ENCODE measurements at places on chromosomes 2 and 18. TPM values are rescaled to one million over a fixed set of nuclear protein-coding genes. Genes with fewer than 3 reads are reported as not detected.
A peak's percentile ranks its signal among the peaks of the same experiment; 100 is the strongest.

AGBL5 gene
- total RNA-seq: 4.7 TPM

TWSG1 gene
- 21.5 TPM for total RNA-seq

REEP1 gene
- total RNA-seq: 2.1 TPM

VSNL1 gene
- 55.5 TPM for total RNA-seq

BCL2 gene
- total RNA-seq: 3.7 TPM

CASP10 gene
- total RNA-seq: 22.0 TPM

ANKRD30BL gene
- total RNA-seq: not detected

LIPG gene
- total RNA-seq: 0.12 TPM

SULT1C3 gene
- total RNA-seq: not detected

DLX1 gene
- not detected for total RNA-seq

UGT1A3 gene
- total RNA-seq: 7.6 TPM

CACNB4 gene
- 7.2 TPM for total RNA-seq

RBM44 gene
- 0.08 TPM for total RNA-seq

MREG gene
- 37.4 TPM for total RNA-seq

POTEJ gene
- not detected for total RNA-seq

- no peak overlapping the region for H3K27ac ChIP-seq
- H3K4me3 ChIP-seq: no peak overlapping the region
- H3K36me3 ChIP-seq: no peaks in the 10 kb centered on the region
- no peak for DNase-seq
Measured at GRCh38 chr2:110905217-110905616, 172.8 kb downstream of the ACOXL start.

DNA sequence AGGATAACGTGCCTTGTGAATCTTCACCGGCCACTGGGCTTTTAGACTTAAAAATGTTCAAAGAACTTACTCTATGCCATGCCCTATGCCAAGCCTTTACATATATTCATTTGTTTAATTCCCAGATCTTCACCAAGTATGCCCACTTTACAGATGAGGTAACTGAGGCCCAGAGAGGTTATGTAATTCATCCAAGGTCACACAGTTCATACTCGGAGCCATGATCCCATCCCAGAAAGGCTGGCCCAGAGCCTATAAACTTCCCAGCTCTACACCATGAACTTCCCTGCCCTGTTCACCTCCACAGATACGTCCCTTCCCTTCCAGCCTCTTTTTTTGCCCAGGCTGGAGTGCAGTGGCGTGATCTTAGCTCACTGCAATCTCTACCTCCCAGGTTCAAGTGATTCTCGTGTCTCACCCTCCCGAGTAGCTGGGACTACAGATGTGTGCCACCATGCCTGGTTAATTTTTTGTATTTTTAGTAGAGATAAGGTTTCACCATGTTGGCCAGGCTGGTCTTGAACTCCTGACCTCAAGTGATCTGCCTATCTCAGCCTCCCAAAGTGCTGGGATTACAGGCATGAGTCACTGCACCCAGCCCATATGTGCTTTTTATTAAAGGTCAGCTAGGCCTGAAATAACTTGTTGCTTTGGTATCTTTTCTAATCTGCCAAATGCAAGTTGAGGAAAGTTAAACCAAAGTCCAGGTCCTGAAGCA lies 44.1 kb downstream of the MTHFD2 start:
- H3K36me3 ChIP-seq: no peaks in the 10 kb centered on the region
- peaks cover 7% of the 10 kb centered on the region for H3K4me1 ChIP-seq
- no peaks in the 10 kb centered on the region for H3K27me3 ChIP-seq
- no peak overlapping the region for H3K4me3 ChIP-seq
- H3K27ac ChIP-seq: no peak overlapping the region

DNA sequence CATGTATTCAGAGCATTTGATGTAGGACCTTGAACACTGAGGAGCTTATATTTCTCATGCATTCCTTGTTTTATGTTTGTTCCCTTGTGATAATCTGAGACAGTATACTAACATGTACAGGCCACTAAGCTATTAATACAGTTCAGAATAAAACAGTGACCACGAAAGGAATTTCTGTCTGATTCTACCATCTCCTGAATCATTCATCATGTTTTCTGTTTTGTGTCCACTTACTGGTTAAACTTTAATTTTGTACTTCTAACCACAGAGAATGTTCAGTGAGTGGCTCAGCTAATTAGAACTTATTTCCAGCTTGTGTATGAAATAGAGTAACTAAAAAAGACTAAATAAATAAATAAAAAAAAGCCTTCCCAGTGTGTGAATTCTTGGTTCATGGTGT lies 110.4 kb downstream of the LRP1B start:
- H3K36me3 ChIP-seq: no peaks in the 10 kb centered on the region
- H3K27ac ChIP-seq: no peak overlapping the region
- H3K4me3 ChIP-seq: no peak overlapping the region
- DNase-seq: no peak
- no peaks in the 10 kb centered on the region for H3K27me3 ChIP-seq
- no peaks in the 10 kb centered on the region for H3K4me1 ChIP-seq

DNA sequence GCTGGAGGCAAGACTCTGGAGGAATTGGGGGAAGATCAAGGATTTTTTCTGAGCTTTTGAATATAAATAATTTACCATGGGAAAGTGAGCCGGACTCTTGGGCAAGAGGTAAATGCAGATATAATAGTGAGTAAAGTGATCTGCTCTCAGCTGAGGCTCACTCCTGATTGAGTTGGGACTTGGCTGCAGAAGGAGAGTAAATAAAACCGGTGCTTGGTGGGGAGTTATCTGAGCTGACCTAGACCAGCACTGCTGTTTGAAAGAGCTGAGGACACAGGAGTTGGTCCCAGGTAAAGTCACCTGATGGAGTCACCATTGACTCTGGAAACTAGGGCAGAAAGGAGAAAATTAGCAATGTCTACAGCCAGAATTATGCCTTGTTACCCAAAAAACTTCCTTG lies 57.3 kb upstream of the LRPPRC start:
- no peaks in the 10 kb centered on the region for H3K27me3 ChIP-seq
- H3K4me1 ChIP-seq: no peaks in the 10 kb centered on the region
- H3K27ac ChIP-seq: no peak overlapping the region
- DNase-seq: no peak
- no peaks in the 10 kb centered on the region for H3K36me3 ChIP-seq

GRCh38 chr2:127108090-127108523 lies 1.2 kb upstream of the BIN1 start:
- no peaks in the 10 kb centered on the region for H3K4me1 ChIP-seq
- peak overlapping the region; percentile 85 for H3K27ac ChIP-seq
- no peak for DNase-seq
- H3K36me3 ChIP-seq: no peaks in the 10 kb centered on the region

DNA sequence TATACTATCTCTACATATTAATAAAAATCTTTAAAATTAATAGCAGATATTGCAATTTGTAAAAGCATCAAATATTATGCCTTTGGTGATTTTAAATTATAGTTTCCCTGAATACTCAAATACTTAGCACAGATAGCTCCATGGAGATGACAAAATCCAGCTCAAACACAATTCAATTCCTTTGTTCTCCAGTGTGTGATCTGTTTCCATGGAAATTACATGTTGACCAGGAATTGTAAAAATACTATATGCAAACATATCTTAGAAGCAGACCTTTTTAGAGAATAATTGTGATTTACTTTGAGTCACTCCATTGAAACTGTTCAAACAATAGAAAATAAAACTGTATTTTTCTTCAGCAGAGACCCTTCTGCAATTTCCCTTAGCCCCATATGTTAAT lies 68.3 kb downstream of the FAM161A start:
- no peak overlapping the region for H3K27ac ChIP-seq
- H3K36me3 ChIP-seq: no peaks in the 10 kb centered on the region
- no peaks in the 10 kb centered on the region for H3K27me3 ChIP-seq
- H3K4me1 ChIP-seq: peaks cover 7% of the 10 kb centered on the region

GRCh38 chr18:12769644-12770440 lies 67.0 kb downstream of the PSMG2 start:
- DNase-seq: no peak
- no peak overlapping the region for H3K4me3 ChIP-seq
- no peaks in the 10 kb centered on the region for H3K36me3 ChIP-seq
- no peak overlapping the region for H3K27ac ChIP-seq
- no peaks in the 10 kb centered on the region for H3K27me3 ChIP-seq

- DNase-seq: no peak
- peaks cover 27% of the 10 kb centered on the region for H3K4me1 ChIP-seq
- H3K27ac ChIP-seq: peak within 1 kb of the TSS; percentile 69
- H3K4me3 ChIP-seq: peak within 1 kb of the TSS; percentile 71
- no peaks in the 10 kb centered on the region for H3K27me3 ChIP-seq
Measured at GRCh38 chr2:203327901-203328759, at the start of gene ABI2. Gene ABI2 (plus strand): TSS chr2:203328394. CDS start chr2:203328515, 121 bp downstream.

DNA sequence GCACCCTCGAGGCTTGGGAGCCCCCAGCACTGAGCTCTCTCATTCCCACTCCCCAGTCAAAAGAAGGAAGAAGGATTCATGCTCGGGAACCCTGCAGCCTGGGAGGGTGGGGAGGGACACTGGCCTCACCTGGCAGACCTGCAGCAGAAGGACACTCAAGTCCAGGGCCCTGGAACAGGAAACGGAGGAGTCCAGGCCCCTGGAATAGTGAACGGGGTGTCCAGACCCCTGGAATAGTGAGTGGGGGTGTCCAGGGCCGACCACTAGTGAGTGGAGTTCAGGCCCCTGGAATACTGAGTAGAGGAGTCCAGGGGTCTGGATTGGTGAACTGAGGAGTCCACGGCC lies 292.5 kb downstream of the NDUFA10 start:
- no peak overlapping the region for H3K27ac ChIP-seq
- H3K4me3 ChIP-seq: no peak overlapping the region
- H3K4me1 ChIP-seq: no peaks in the 10 kb centered on the region
- no peaks in the 10 kb centered on the region for H3K36me3 ChIP-seq

GRCh38 chr18:11324510-11324909 lies 175.1 kb upstream of the PIEZO2 start:
- H3K36me3 ChIP-seq: no peaks in the 10 kb centered on the region
- no peak overlapping the region for H3K27ac ChIP-seq
- DNase-seq: no peak
- no peak overlapping the region for H3K4me3 ChIP-seq
- no peaks in the 10 kb centered on the region for H3K27me3 ChIP-seq

DNA sequence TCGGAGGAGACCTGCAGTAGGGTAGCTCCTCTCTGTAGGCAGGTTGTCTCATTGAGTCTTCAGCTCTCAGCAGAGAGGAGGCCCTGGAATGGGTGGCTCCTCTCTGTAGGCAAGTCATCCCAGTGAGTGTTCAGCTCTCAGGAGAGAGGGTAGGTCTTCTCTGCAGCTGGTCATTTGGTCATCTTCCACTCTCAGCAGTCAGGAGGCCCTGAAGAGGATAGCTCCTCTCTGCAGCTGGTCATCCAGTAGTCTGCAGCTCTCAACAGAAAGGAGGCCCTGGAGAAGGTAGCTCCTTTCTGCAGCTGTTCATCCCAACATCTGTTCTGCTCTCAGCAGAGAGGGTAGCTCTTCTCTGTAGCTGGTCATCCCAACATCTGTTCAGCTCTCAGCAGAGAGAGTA lies 26.0 kb upstream of the RUFY4 start:
- H3K4me1 ChIP-seq: no peaks in the 10 kb centered on the region
- H3K27me3 ChIP-seq: no peaks in the 10 kb centered on the region
- no peak for DNase-seq
- no peak overlapping the region for H3K4me3 ChIP-seq
- H3K27ac ChIP-seq: no peak overlapping the region

GRCh38 chr2:237725661-237726060 lies 72.9 kb upstream of the RBM44 start:
- no peak overlapping the region for H3K27ac ChIP-seq
- H3K4me1 ChIP-seq: peaks cover 16% of the 10 kb centered on the region
- H3K27me3 ChIP-seq: no peaks in the 10 kb centered on the region

GRCh38 chr2:238886453-238887094 lies 38.7 kb downstream of the TWIST2 start:
- H3K27me3 ChIP-seq: peaks cover 16% of the 10 kb centered on the region
- peaks cover 6% of the 10 kb centered on the region for H3K36me3 ChIP-seq
- peaks cover 6% of the 10 kb centered on the region for H3K4me1 ChIP-seq
- H3K27ac ChIP-seq: no peak overlapping the region
- DNase-seq: no peak

DNA sequence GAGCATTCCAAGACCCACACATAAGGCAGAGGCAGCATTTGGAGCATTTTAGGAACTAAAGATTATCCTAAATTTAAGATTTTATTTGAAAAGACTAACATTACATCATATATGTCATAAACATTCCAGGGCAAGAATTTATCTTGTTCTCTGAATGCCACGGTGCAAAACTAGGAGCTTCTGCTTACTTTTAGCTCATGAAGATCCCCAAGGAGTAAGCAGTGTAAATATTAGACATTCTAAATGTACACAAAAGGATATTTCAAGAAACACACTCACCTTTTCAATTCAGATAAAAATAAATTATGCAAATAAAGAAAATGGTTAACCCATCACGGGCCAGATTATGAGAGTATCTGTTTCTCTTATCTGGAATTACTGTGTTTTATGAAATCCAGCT lies 101.7 kb upstream of the ETAA1 start:
- no peaks in the 10 kb centered on the region for H3K27me3 ChIP-seq
- no peak for DNase-seq
- no peak overlapping the region for H3K27ac ChIP-seq
- no peaks in the 10 kb centered on the region for H3K4me1 ChIP-seq
- H3K36me3 ChIP-seq: no peaks in the 10 kb centered on the region
- no peak overlapping the region for H3K4me3 ChIP-seq

DNA sequence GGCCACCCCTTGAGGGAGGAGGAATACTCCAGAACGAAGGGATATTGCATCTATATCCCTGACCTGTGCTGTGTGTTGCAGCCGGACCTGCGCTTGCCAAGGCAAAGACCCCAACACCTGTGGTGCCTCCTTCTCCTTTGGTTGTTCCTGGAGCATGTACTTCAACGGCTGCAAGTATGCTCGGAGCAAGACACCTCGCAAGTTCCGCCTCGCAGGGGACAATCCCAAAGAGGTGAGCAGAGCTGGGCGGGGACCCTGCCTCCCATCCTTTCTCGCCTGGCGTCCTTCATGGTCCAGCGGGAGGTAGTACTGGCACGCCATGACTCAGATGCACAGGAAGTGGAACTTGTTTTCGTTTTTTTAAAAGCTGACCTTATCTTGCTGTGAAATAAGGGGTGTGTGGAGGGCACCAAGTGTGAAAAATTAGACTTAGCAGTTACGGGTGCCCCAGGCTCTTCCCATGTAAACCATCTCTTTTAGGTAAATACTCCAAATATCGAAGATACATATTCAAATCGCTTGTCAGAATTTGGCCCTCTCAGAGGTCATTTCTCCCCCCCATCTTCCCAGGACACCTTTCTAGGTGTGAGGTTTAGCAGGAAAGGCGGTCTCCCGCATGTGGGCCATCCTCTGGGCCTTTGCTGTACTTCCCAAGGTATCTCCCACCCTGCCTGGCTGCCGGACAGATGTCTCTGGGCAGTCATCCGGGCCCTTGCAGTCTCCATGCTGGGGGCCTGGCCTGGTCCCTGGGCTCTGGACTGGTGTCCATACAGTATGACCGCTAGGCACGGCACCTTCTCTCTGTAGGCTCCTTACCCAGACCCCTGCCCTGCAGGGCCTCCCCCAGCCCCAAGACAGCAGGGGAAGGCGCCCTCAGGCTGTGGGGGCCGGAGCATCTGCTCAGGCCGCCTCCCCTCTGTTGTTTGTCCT lies 57.6 kb downstream of the BOLA3 start:
- H3K4me1 ChIP-seq: no peaks in the 10 kb centered on the region
- peaks cover 100% of the 10 kb centered on the region for H3K36me3 ChIP-seq
- H3K4me3 ChIP-seq: no peak overlapping the region
- H3K27ac ChIP-seq: no peak overlapping the region
- no peaks in the 10 kb centered on the region for H3K27me3 ChIP-seq
- no peak for DNase-seq

GRCh38 chr2:178747767-178748166 lies 59.5 kb downstream of the TTN start:
- H3K36me3 ChIP-seq: no peaks in the 10 kb centered on the region
- no peaks in the 10 kb centered on the region for H3K27me3 ChIP-seq
- no peaks in the 10 kb centered on the region for H3K4me1 ChIP-seq
- no peak for DNase-seq

Measured in esophagus squamous epithelium (tissue), 5 donors.